ENCODE measurements at places on chromosomes 3 and 15.

DNA sequence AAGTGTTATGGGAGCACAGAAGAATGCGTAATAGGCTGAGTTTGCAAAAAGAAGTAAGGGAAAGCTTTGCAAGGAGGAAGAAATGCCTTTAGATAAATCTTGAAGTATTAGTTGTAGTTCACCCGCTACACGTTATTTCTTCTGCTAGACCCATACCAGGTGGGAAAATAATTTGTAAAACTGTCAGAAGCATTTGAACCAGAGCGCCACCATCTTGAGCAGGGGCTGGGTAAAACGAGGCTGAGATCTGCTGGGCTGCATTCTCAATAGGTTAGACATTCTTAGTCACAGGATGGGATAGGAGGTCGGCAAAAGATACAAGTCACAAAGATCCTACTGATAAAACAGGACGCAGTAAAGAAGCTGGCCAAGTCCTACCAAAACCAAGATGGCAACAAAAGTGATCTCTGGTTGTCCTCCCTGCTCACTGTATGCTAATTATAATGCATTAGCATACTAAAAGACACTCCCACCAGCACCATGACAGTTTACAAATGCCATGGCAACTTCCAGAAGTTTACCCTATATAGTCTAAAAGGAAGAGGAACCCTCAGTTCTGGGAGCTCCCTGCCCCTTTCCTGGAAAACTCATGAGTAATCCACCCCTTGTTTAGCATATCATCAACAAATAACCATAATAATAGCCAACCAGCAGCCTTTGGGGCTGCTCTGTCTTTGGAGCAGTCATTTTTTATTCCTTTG is 50.0 kb upstream of the ZNF280D start:
- no peak for DNase-seq

- no peak for DNase-seq
These were observed 24.2 kb downstream of the ATP13A4 start for GRCh38 chr3:193530231-193531165.

- peak; percentile 42 for DNase-seq
These were observed 462.2 kb downstream of the NSUN3 start for GRCh38 chr3:94525043-94525442.

- no peak for DNase-seq
These were observed 16.4 kb downstream of the FSD2 start for GRCh38 chr15:82789491-82789890.

DNA sequence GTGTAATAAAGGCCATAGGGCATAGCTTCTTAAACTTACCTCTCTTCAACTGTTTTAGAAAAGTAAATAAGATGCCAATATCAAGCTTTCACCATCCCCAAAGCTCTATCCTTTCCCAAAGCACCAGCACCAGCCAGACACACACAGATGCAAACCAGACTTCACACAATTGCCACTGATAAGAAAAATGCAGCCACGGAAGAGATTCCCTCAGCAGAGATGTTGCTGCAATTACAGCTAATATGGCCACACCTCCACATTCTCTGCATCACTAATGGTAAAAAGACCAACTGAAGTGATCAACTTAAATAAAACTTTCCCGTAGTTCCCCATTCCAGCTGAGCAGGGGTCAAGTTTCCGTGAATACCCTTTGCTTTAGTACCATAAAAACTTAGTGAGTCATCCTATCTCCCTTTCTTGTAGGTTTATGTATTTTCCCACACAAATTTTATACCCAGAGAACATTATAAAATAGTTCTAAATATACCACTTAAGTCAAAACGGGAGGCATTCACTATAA is 64.4 kb downstream of the SLC9A9 start:
- no peak for DNase-seq

- DNase-seq: no peak
These were observed 194.0 kb downstream of the SSR3 start for GRCh38 chr3:156360963-156361362.

DNA sequence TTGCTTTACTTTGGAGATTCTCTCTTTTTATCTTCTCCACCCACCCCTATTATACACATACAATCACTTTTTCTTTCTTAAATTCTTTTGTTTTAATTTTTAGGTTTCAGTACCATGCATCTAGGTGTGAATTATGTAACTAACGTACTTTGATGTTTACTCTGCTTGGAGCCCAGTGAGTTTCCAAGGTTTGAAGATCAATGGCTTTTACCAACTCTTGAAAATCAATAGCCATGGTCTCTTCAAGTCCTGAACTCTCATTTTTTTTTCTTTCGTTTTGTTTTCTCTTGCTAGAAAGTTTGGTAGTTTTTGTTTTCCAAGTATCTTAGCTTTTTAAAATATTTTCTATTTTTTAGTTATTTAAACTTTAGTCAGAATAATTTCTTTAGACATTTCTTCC is 417.2 kb downstream of the ZBBX start:
- no peak for DNase-seq

DNA sequence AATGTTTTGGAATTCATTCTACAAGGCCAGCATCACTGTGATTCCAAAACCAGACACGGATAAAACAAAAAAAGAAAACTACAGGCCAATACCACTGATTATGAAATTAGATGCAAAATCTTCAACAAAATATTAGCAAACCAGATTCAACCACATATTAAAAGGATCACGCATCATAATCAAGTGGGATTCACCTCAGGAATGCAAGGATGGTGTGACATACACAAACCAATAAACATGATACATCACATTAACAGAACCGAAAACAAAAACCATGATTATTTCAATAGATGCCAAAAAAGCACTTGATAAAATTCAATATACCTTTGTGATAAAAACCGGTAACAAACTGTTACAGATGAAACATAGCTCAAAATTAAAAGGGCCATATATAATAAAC is 48.9 kb downstream of the DLG1 start:
- no peak for DNase-seq

- DNase-seq: peak; percentile 53
These were observed 18.7 kb downstream of the TMEM43 start for GRCh38 chr3:14143271-14144225.

GRCh38 chr3:48983096-48983495 is 6.9 kb upstream of the P4HTM start:
- no peak for DNase-seq

DNA sequence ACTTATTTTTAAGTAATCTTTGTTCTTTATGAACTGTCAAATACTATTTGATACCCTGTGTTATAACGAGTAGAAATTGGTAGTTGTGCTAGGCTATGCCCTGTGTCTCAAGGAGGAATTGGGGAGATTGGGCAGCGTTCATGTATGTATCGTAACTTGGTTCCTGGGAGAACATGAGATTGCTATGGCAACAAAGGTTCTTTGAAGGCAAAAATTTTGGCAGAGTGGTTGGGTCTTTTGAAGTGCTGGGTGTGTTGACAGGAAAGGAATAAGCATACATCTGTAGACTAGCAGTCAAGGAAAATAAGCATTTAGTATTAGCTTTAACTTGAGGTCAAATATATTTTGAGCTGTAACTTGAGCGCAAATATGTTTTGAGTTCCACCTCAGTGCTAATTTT is 45.3 kb downstream of the TCF12 start:
- DNase-seq: no peak

DNA sequence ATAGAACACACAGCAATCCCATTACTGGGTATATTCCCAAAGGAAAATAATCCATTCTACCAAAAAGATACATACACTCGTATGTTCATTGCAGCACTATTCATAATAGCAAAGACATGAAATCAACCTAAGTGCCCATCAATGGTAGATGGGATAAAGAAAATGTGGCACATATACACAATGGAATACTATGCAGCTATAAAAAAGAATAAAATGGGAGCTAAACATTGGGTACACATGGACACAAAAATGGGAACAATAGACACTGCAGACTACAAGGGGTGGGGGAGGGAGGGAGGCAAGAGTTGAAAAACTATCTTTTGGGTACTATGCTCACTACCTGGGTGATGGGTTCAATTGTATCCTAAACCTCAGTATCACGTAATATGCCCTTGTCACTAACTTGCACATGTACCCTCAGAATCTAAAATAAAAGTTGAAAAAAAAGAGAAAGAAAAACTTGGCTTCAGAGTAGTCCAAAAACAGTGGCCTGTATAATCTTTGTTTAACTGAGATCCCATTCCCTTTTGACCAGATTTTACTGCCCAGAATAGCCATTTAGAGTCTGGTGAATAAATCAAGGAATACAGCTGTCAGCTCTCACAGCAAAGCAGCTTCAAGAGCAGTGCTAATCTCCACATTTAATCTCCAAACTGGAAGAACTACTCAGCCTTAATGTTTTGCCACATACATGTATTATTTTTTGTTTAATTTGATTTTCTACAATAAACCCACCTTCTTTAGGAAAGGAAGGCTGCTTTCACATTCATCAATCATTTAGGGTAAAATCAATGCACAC is 54.5 kb upstream of the XRN1 start:
- DNase-seq: no peak

DNA sequence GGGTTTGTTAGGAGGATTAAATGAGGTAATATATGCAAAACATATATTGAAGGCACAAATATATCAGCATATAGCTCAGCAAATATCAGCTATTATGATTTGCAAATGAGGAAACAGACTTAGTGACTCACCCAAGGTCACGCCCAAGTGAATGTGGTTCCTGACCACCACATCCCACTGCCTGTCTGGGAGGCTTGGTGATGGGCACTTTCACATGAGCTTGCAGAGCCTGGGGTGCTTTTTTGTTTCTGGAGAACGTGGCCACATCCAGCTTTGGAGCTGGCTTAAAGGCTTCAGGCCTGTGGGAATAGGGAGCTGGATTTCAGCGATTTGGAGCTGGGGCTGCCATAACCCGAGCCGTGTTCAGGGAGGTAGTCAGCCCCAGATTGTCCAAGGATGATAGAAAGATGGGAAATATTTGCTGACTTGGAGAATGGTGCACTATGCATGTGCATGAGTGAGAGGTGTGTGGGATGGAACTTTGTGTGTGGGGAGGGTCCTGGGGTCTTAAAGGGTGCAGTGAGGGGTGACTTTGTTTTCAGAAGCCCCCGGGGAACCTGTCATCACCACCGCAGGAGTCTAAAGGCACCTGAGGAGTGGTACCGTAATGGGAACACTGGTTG is 12.0 kb upstream of the FGD5 start:
- DNase-seq: no peak

DNA sequence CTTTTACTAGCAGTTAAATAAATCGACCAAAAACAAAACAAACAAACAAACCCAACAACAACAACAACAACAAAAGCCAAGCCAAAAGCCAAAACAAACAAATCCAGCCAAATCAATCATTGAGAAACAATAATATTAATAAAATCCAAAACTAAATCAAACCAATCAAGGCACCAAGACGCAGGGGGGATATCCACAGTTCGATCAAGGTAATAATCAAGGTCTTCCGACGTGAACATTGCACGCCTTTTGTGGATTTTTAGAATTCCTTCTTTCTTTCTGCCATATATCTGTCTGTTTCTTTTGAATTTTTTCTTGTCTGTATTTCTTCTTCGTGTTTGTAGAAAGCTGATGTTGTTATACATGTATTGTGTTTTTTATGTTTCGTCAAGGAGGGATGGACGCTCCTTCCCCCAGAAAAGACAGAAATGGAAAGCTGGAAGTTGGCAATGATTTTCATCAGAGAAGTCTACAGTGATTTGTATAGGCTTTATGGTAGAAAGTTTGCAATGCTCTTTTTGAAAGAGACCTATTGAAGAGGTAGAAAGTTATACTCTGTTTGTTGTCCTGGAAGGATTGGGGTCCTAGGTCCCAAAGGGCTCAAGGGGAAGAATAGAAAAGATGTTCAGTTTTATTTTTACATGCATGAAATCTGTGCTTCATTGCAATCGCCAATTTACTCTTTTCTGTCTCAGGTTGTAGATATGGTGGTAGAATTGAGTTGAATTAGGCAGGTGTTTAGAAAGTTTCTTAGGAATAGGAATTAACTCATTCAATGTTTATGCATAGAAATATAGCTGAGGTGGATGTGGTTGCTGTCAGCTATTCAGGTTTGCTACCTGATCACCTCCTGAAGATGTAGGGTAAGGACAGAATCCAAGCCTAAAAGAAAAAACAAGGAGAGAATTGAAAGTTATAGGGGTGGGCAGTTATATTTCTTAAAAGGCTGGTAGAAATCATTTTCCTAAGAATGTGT is 1.2 kb downstream of the ARPP21 start:
- DNase-seq: no peak

DNA sequence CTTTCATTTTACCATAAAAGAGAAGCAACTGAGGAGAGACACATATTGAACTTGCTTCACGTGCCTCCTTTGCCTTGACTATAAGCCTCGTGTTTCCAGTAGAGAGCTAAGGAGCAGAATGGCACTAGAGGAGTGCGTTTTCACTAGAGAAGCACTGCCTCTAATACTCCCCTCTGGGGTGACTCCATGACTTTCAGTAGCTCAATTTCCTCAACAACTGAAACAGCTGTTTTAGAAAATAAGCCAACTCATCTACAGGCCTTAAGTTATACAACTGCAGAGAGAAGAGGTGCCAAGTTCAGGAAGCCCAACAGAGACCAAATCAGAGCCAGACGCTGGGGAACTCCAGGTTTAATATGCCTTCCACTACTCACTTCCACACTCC is 1.9 kb downstream of the UBP1 start:
- no peak for DNase-seq

DNA sequence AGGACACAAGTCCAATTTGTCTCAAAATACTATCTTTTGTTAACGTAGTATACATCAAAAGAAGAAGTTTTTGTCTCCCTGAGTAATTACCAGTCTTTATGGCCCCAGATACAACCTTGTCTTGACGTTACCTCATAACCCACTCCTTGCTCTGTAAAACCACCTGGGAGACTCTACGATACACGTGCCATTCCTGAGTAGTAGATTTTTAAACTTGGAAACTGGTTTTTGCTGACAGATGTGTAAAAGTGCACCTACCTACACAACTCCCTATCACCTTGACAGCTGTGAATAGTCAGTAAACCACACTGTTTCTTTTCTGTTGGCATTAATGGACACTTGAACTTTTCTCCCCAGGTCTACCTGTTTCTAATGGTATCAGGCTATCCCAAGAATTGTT is 51.7 kb upstream of the RARB start:
- no peak for DNase-seq

- peak; percentile 12 for DNase-seq
These were observed 45.1 kb upstream of the AMOTL2 start for GRCh38 chr3:134419214-134419959.

GRCh38 chr15:83930392-83931212 is 276.7 kb downstream of the ADAMTSL3 start:
- DNase-seq: peak; percentile 55

DNA sequence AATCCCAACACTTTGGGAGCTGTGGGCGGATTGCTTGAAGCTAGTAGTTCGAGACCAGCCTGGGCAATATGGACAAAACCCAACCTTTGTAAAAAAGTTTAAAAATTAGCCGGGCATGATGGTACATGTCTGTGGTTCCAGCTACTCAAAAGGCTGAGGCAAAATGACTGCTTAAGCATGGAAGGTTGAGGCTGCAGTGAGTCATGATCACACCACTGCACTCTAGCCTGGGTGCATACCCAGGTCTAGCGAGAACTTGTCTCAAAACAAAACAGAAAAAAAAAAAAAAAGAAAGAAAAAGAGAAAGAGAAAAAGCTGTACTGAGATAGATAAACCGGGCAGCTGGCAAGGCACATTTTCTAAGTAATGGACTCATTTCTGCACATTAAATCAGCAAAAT is 10.6 kb downstream of the ARPP19 start:
- DNase-seq: no peak

All from Caco-2 (cell line).